ENCODE measurements at places on chromosomes 3 and 15. TPM values are rescaled to one million over a fixed set of nuclear protein-coding genes. Genes with fewer than 3 reads are reported as not detected.

GRCh38 chr3:133932009-133932408, 36.3 kb upstream of the RAB6B start:
- DNase-seq, result no peak

DNA sequence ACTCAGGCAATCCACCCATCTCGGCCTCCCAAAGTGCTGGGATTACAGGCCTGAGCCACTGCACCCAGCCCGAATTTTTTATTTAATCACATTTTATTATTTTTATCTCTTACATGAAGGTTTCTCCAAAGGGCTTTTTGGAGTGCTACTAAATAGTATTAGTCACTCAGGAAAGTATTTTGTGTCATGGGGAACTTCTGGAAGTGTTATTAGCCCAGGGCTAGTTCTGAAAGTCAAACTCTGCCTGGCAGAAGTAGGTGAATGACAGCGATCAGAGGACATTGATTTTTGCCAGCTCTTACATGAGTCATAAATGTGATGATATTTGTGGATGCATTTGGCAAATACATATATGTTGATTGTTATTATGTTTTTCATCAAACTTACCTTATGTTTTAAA, 48.7 kb downstream of the ZPLD1 start:
- DNase-seq, result no peak

DNA sequence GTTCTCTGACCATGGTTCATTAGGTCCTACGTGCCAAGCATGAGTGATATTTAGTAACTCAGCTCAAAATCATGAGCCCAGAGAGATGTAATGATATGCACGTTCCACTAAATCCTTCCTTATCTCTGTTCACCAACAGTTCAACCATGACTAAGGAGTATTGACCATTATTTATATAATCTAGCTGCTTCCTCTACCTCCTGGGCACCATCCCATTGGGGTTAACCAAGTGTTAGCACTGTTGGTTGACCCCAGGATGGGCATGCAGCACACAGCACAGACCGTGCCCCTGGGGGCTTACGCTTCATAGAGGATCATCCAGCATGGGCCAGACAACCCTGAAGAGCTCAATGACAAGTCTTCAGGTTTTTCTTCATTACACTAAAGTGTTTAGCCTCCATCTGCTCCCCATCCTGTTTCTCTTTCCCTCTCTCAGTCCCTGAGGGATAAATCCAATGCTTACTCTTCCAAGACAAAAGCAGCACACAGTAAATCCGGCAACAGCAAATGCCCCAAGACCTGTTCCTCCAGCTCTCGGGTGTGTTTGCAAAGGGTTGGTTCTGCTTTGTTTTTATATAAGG, 10.4 kb downstream of the FAM174B start:
- no peak for DNase-seq

DNA sequence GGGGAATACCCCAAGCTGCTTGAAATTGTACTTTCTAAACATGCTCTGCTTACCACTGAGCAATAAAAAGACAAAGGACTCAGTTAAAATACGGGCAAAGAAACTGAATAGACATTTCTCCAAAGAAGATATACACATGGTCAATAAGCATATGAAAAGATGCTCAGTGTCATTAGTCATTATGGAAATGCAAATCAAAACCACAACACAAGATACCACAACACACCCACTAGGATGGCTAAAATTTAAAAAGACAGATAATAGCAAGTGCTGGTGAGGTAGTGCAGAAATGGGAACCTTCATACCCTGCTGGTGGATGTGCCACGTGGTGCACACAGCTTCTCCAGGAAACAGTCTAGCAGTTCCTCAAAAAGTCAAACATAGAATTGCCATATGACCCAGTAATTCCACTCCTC, 21.3 kb downstream of the LRIG1 start:
- no peak for DNase-seq

DNA sequence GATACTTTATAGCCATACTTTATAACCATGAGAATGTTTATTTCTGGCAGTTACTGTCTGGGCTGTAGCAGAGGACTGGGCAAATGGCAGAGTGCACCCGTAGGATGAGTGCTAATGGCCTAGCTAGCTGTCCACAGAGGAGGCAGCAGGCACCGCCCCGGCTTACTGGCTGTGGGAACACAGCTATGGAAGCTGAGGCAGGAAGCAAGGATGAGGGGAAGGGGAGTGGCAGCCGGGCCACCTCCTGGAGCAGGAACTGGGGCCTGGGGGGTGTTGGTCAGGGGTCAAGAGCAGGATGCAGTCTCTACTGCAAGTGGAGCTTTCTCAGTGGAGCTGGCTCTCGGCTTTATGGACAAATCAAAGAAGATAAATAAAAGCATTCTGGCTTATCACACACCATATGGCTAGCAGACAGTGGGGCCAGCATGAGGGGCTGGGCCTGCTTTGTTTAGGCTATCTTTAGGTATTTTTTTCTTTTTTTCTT, 316.8 kb upstream of the CTDSPL start:
- DNase-seq, result no peak

- DNase-seq, result no peak
These were observed 343.0 kb upstream of the THRB start for GRCh38 chr3:24837601-24838000.

DNA sequence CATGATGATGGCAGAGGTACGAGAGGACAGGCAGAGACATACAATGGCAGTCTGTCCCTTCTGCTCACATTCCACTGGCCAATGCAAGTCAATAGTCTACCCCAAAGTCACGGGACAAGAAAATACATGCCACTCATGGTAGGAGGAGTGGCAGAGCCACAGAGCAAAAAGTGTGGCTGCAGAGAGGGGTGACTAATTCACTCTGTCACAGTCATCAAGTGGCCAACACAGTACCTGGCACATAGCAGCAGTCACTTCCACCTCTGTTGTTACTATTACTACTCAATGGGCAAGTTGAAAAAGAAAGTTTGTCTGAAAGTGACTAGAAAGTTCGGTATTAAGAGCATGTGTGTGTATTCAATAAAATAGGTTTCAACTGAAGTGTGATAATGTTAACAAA, 91.4 kb downstream of the SMAD3 start:
- no peak for DNase-seq

- DNase-seq, result no peak
These were observed 13.5 kb upstream of the GRAMD1C start for GRCh38 chr3:113825090-113825489.

Gene BUB1B
- total RNA-seq, result 0.46 TPM

Gene CFAP20DC
- total RNA-seq, result 0.27 TPM

Gene MCF2L2
- 0.52 TPM for total RNA-seq
